ENCODE measurements at places on chromosomes 5 and 9.

GRCh38 chr5:124744170-124744971, 2.1 kb downstream of the ZNF608 start:
- DNase-seq, result peak; percentile 60

GRCh38 chr9:69040646-69041045, 5.1 kb downstream of the FXN start:
- no peak for DNase-seq

DNA sequence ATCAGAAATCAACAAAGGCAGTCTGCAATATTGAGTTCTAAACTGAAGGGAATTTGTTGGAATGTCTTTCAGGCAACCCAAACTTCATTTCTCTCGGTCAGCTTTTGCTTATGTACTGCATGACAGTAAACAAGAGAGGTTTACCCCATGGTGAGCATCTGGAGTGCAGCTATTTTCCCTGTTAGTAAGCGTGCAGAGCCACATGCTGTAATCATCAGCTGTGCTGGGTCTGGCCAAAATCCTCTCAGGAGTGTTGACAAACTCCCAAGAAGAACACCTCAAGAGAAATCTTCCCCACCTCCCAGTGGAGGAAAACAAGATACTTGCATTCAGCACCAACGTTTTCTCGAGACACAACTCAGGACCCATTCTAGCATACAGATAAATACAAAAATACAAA, 83.6 kb upstream of the ADAMTSL1 start:
- DNase-seq, result no peak

- no peak for DNase-seq
Observed at GRCh38 chr9:131402073-131402472, 8.2 kb downstream of the PRRC2B start.

- no peak for DNase-seq
Observed at GRCh38 chr5:10509575-10509974, 54.3 kb upstream of the ANKRD33B start.

DNA sequence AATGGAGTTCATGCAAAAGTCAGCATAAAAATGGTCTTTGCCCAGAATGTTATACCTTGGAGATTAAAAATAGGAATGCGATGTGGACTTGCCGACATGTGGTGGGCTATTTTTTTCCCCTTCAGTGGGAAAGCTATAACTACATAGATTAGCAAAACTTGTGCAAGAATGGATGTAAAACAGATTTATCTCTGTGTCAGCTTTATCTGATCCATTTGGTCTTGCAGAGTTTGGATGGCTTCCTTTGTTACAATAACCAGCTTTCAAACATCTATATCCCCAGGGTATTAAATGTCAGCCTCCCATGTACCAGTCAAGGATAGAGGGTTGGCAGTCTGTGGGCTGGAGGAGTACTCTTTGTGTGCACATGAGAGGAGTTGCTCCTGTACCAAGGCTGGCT, 284.9 kb downstream of the TMEM38B start:
- no peak for DNase-seq

GRCh38 chr5:1967736-1968135, 85.0 kb upstream of the IRX4 start:
- DNase-seq, result no peak

- no peak for DNase-seq
Observed at GRCh38 chr5:5685737-5686136, 263.3 kb downstream of the ICE1 start.

DNA sequence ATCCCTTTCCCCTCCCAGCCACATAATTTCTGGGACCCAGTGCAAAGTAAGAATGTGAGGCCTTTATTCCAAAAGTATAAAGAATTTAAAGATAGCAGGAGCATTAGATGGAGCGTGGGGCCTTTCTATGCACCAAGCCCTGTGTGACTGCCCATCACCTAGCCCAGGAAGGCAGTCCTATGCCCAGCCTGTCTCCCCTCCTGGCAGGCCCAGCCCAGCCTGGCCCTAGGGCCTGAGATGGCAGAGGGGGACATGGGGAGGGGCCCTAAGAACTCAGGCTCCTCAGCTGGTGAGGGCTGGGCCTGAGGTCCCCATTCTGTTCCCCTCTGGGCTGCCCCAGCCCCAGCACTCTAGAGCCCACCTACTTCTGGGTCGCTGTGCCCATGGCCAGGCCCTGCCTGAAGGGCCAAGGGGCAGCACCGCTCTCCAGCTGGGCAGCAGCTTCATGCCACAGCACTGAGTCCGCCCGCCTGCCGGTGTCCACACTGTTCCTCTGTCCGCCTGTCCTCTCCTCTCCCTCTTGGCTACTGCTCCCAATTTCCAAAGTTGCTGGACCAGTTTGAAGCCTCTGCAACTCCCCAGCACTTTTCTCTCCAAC, 995 bp upstream of the SLC23A1 start:
- no peak for DNase-seq

- DNase-seq, result no peak
Observed at GRCh38 chr5:20556115-20556763, 568.2 kb upstream of the CDH18 start.

GRCh38 chr5:58972301-58972700, 389.4 kb downstream of the RAB3C start:
- no peak for DNase-seq

DNA sequence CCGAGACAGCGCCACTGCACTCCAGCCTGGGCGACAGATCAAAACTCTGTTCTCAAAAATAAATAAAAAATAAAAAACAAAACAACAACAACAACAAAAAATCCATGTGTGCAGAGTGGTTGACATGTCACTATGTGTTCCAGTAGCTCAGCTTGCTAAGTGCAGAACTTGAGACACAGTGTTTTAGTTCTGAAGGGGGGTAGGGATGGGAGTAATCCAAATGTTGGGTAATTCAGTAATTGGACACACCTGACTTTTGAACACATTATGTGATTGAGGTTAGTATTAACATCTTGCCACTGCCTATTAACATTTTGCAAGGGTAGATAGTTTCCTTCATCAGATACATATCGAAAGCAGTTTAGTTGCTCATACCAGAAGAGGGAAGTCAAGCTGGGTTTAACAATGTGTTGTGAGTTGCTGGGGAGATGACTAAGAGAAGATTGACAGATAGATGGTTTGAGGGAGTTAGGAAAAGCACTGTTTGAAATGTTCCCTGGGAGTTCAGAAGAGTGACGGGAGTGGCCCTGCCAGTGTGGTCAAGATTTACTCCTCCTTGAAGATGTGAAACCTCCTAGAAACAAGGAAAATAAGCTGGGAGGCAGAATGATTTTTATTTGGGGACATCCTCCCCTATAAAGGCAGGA, 928 bp downstream of the HACD4 start:
- peak; percentile 69 for DNase-seq

DNA sequence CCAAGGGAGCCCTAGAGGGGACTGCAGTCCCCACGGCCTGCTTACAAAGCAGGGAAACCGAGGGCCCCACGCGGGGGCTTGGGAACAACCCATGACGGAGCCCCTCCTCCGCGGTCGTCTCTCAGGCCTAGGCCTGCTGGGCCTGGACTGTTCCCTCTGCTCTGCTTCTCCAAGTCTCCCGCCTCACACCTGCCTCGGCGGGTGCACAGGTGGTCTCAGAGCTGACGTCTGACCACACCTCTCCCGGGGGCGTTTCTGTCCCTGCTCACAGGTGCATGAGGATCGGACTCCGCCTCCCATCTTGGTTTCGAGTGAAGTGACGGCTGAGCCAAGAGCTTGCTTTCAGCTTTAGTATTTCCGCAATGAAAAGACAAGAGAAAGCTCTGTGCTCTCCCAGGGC, 72.1 kb downstream of the MRPL36 start:
- DNase-seq, result no peak

DNA sequence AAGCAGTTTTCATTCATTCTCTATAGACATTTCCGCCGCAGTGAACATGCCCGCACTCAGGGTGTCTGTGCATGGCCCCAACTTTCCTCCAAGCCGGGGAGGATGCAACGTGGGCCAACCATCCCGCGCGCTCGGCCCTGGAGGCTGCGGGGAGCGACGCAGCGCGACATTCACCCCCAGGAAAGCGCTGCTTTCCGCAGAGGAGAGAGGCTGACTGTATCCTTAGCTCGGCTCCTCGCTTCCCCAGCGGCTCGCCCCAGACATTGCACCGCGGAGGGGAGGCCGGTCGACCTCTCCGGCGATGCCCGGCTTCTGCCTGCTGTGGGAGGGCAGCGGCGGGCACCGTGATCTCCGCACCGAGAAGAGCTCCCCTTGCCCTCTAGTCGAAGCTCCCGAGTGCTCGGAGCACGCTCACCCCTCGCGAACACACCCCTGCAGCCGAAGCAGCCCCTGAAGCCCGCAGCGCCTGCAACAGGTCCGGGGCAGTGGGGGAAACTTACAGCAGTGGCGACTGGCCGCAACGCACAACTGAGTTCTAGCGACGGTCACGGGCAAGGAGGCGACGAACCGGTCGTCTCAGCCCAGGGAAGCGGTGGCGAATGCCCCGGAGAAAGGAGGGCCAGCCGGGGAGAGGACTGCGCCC, 600 bp downstream of the ENC1 start:
- DNase-seq, result peak; percentile 64

DNA sequence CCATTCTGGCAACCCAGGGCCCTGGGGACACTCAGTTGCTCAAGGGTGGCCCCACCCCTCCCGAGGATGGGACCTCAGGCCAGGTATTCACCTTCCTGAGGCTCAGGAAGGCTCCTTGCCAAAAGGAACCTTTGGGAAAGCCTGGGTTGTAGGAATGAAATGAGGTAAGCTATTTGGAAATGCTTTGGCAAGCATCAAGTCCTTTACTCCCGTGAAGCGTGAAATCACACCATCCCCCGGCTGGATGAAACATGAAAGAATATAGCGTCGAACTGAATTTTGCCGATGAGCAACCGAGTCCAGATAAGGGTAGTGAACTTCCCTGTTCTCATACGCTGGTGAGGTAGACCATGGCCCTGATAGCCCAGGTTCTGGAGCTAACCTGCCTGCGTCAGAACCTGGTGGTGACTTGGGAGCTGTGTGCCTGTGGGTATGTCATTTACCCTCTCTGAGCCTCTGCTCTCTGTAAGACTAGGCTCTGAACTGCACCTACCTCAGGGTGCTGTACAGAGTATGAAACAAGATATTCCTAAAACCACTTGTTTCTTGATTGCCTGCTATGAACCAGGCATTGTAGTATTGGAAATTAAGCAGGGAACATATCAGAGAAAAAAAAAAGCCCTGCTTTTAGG, 105.3 kb upstream of the BOD1 start:
- no peak for DNase-seq

- no peak for DNase-seq
Observed at GRCh38 chr9:71854811-71855210, 56.2 kb downstream of the ABHD17B start.

DNA sequence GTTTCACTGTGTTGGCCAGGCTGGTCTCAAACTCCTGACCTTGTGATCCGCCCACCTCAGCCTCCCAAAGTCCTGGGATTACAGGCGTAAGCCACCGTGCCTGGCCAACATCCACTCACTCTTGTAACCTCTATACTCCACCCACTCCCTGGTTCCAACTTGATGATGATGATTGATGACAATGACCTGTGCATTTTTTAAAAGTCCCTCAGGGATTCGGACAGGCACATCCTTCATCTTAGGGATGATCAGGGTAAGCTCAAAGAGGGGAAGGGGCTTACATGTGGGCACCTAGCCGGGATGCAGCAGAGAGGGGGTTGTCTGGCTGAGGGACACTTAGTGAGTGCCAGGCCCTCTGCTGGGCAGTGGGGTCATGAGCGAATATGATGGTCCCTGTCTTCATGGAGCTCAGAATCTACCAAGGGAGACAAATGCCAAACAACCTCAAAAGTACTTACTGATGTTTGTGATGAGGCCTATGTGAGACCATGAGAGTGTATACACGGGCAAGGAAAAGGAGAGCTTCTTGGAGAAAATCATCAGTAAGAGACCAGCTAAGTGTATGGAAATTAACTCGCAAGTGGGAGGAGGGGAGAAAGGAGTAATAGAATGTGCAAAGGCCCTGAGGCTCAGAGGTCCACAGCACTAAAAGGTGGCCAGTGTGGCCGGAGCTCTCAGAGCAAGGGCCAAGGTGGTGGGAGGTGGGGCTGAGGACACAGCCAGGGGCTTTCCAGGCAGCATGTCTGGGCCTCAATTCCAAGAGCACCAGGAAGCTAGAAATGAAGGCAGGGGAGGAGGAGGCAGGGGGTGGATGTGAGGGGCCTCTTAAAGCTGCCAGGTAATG, 27.4 kb downstream of the LHX2 start:
- DNase-seq, result no peak

DNA sequence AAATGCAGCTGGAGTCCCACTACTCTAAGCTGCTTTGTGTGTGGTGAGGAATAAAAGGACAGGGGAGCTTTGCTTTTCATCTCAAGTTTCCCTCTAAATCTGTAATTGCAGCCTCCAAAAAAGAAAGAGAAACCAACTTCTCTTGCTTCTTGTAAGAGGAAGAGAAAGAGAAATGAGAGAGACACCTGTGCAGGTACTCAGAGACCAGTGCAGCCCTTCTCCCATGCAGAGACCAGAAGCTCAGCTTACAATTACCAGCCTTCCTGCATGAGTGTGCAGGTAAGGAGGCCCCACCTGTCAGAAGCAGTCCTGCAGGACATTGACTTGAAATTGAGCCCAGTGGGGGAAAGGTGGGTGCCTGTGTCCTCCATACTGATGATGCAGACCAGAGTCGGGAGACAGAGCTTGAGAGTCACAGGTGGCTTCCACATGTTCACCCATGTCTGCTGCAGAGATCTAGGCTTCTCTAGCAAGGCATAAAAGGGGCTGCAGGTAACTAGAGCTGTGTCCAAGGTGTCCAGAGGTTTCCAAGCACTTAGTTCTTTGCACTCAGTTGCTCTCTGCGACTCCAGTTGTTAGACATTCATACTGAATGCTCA, 15.3 kb upstream of the MED10 start:
- DNase-seq, result peak; percentile 13

DNA sequence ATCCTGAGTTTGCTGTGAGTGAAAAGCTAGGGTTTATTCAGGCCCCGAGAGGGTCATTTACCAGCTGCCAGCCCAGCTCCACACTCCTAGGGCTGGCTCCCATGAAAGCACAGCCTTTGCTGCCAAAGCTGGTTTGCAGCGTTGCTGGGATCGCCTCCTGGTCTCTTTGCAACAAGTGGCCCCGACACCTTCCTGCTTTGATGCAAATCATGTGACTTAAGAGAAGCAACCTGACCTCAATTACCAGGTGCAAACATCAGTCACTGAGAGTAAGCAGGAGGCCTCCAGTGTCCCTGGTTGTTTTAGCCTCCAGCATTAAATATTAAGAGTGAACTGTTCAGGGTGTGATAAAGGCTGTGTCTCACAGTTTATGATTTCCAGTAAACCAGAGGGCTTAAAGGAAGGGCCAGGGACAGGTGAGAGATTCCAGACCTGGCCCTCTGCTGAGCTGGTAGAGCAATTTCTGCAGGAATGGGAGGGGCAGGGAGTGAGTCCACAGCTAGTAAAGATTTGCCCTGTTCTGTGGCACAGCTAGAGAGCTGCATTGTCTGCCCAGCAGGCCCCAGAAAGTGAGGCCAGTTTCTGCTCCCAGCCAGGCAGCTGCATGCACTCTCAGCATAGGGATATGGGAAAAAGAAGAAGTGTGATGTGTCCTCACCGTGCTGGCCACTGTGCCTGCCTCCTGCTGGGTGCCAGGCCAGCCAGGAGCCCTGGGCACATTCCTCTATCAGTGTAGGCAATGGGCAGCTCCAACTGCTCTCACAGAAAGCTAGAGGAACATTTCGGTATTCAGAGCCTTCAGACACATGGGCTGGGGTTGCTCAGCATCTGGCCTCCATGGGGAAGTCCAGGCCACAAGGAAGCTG, 58.0 kb downstream of the SLC22A5 start:
- DNase-seq, result peak; percentile 76

All from GM12865 (cell line).